ENCODE measurements at places on chromosomes 12 and 14.

GRCh38 chr12:100868487-100868886, 73.9 kb downstream of the ANO4 start:
- no peak for DNase-seq

- no peak for DNase-seq
Observed at GRCh38 chr12:42564996-42565395, 24.6 kb downstream of the PRICKLE1 start.

DNA sequence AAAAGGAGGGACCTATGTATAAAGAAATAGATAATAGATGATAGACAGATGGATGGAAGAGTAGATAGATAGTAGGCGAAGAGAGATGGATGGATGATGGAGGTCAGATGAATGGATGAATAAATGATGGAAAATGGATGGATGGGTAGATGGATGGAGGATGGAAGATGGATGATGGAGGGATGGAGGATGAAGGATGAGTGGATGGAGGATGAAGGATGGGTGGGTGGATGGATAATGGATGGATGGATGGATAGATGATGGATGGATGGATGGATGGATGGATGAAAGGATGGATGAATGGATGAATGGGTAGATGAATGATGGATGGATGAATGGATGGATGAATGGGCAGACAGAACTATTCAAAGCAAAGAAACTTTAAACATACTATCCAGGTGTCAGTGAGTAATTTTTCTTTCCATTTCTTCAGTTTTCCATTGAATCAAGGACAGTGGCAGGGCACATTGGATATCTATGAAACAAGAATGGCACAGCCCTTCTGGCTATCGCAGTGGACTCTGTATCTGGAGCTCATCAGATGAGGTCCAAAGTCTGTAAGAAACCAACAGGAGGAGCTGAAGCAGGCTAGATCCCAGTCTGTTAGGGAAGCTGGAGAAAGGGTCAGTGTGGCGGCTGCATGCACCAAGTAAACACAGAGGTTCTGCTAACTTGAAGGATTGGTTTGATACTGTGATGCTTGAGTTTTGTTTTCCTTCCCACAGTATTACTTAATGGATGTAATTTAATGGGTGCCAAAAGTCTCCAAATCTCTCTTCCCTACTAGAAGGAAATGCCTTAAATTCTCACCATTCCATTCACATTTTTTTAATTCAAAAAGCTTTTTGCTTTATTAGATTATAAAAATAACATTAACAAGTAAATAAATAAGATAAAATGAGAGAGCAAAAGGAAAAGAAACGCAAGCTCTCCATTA, 18.1 kb upstream of the MED13L start:
- DNase-seq: no peak

DNA sequence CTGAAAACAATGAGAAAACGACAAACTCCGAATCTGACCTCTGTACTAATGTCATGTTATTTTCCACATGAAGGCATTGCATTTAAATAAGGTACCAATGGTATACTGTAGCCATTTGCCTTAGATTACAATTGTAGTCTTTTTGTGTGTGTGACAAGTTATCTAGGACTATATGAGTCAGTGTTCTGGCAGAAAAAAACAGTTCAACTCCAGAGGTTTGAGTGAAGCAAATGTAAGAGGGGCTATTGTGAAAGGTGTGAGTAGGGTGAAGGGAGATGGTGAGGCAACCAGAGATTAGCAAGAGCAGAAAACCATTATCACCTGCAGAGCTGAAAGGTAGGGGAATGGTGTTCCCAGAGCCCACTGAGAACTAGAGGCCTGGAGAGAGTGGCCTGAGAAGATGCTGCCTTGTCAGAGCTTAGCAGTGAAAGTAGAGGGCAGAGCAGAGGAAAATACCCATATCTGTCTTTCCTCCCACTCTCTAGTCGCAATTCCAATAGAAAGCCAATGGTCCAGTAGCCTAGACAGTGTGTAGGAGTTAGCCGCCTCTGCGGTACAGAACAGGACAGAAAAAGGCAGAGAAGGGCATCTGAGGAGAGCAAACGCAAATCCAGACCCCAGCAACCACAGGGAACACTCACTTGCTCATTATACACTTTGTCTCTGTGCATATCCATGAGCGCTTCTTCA, 112.2 kb downstream of the DYRK2 start:
- no peak for DNase-seq

DNA sequence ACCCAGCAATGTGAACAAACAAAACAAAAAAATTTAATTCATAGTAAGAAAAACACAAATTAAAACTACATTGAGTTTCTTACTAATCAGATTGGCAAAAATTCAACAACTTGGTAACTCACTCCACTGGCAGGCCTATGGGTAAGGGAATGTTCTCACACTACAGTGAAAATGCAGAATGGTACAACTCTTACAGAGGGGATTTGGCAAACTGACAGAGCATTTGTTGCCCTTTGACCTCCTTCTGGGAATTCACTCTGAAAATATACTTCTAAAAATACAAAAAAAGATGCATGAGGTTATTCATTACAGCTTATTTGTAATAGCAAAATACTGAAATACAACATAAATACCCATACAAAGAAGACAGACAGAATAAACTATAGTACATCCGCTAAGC, 32.8 kb downstream of the ABCD2 start:
- DNase-seq: no peak

DNA sequence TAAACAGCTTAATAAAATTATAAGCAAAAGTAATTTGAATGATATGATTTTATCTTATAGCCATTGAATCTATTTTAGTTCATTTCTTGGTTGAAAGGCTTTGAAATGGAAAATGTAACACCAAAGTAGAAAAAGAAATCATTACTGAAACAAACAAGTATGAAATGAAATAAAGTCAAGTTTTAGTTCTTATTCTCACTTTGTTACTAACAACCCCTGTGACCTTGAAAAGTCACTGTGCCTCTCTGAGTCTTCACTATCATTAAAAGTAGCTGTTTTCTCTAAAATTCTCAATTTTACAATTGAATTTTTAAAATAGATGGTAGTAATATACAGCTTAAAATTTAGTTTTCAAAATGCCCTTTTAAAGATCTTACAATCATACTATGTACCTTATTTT, 32.4 kb upstream of the SLC17A8 start:
- no peak for DNase-seq

- DNase-seq: no peak
Observed at GRCh38 chr14:56676042-56676441, 96.4 kb downstream of the TMEM260 start.

GRCh38 chr14:68885226-68886108, 92.6 kb upstream of the ZFP36L1 start:
- no peak for DNase-seq

- no peak for DNase-seq
Observed at GRCh38 chr14:68074765-68075381, 255.3 kb downstream of the RAD51B start.

DNA sequence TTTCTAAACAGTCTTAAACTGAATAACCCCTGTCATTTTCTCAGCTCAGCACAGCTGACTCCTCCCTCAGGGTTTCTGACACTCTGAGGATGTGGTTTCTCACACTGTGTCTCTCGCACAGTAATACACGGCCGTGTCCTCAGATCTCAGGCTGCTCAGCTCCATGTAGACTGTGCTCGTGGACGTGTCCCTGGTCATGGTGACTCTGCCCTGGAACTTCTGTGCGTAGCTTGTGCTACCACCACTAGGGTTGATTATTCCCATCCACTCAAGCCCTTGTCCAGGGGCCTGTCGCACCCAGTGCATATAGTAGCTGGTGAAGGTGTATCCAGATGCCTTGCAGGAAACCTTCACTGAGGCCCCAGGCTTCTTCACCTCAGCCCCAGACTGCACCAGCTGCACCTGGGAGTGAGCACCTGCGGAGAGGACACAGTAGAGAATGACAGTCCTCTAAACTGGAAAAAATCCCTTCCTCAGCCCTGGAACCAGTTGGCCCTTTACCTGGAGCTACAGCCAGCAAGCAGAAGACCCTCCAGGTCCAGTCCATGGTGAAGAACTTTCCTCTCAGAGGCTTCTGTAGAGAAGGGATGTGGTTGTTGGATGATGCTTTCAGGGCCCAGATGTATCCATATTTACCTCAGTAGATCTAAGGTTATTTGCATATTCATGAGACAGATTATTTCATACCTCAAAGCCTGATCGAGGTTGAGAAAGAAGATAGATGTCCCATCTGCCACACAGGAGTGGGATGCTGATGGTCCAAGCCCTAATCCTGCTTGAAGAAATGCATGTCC, 984.8 kb downstream of the TMEM121 start:
- DNase-seq: no peak

GRCh38 chr14:40656311-40656710, 950.4 kb upstream of the LRFN5 start:
- DNase-seq: no peak

DNA sequence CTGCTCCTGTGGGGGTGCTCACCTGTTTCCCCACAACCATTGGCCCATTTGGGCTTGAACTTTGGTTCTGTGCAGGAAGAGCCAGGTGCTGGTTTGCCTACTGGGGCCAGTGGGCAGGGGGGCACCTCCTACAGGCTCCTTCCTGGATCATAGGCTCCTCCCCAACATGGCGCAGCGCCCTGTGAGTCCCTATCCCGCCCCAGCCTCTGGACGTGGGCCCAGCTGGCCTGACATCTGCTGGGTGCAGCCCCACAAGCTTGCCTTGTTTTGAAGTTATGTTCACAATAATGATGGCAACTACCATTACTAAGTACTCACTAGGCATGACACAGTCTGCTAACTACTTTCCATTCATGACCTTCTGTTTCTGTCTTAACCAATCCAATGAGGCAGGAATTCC, 147.8 kb downstream of the RBM19 start:
- no peak for DNase-seq

All from anterior cingulate cortex (tissue), 58 donors.